ENCODE measurements at places on chromosomes 7 and 10.

DNA sequence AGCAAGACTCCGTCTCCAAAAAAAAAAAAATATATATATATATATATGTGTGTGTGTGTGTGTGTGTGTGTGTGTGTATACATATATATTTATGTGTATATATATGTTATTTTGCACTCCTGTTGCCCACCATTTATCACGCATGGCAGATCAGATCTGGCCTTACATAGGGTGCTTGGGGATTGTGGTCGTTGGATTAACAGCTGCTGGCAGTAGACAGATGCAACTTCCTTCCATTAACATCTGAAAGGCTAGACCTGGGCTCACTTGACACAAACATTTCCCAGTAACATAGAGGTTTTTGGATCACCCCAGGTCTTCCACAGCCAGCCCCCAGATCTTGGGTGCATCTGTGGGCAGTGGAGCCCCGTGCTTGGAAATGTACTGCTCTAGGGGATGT lies 40.8 kb upstream of the DLD start:
- DNase-seq = no peak

DNA sequence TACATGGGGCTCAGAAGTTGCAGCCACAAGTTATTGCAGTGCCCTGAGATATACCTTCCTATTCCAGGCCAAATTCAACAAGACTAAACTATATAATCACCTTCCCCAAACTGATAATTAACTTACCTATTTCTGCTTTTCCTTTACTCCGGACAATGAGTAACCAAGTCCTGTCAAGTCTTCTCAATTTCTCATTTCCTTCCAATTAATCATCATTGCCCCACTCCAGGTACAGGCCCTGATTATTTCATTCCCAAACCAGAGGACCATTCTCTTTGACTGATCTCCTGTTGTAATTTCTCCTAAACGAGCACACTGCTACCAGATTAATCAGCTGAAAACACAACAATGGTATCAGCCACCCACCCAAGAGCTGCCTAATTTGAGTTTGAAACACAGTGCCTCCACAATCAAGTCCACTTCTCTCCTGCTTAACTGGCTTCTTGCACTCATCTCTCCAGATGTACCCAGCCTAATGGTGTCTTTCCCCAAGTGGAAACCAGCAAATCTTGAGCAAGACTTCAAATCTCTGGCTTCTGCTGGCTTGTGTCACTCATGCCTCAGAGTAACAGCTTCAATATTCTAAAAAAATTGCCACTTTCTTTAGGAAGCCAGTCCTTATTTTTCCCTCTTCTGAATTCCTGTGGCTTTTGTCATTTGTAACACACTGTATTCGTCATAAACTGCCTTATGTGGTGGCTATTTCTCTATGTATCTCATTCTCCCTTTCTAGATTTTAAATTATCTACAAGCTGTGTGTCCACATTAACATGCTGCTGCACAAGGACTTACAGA lies 89.1 kb downstream of the CDK6 start:
- no peak for DNase-seq

DNA sequence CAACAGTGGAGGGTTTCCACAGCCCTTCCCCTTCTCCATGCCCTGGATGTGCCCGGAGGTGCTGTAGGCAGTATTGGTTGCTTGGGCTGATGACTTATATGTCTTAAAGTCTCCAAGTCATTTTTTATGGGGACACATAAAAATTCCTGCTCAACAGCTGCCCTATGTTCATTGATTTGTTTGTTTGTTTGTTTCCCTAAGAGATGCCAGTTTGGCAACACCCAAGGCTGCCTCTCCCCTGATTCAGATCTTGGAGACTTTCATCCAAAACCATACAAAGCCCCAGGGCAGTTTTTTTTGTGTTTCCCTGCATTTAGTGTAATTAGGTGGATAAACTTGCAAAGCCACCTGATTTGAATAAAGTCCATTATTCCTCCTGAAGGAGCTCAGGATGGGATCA lies 115.3 kb downstream of the PLPP4 start:
- no peak for DNase-seq

DNA sequence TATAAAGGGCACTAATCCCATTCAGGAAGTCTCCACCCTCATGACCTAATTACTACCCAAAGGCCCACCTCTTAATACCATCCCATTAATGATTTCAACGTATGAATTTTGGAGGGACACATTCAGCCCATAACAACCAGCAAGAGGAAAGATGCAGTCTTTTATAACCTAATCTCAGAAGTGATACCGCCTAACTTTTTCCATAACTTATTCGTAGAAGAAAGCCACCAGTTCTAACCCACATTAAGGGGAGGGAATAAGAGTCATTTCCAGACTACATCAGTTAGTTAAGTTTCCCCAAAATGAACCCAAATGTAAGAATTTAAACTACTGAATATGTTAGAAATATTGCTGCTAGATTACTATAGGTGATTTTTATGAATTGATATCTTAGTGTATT lies 32.1 kb upstream of the LHFPL3 start:
- no peak for DNase-seq

GRCh38 chr7:104039363-104039762 lies 49.9 kb upstream of the RELN start:
- no peak for DNase-seq

DNA sequence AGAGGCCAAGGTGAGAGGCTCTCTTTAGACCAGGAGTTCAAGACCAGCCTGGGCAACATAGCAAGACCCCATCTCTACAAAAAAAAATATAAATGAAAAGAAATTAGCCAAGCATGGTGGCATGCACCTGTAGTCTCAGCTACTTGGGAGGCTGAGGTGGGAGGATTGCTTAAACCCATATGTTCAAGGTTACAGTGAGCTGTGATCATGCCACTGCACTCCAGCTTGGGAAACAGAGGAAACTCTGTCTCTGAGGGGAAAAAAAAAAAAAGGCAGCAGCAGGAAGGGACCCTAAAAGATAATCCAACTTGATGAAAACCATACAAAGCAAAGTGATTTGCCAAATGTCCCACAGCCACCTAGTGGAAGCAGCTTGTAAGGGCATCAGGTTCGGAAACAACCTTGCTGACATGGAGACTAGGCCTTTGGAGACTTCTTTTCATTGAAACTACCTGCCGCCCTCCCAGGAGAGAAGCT lies 15.6 kb upstream of the PBLD start:
- peak; percentile 60 for DNase-seq

- DNase-seq = no peak
Measured at GRCh38 chr10:129694184-129694583, 227.1 kb downstream of the MGMT start.

GRCh38 chr10:19730167-19730906 lies 85.9 kb upstream of the PLXDC2 start:
- no peak for DNase-seq

GRCh38 chr7:75953931-75954330 lies 39.0 kb downstream of the POR start:
- DNase-seq = no peak

DNA sequence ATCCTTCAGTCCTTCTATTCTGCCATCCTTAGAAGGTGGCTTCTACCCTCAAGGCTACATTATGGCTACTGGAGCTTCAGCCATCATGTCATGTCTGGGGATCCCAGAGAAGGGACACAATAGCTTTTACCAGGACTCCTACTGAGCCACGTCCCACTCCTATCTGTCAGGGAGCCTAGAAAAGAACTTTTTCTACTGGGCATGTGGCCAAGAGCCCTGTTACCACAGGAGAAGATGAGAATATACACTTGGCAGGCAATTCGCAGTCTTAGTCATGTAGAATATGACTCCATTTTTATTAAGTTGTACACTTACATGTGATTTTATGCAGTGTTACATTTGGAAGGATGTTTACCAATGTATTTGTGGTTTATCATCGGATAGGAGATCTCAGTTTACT lies 64.6 kb upstream of the KCNMA1 start:
- no peak for DNase-seq

DNA sequence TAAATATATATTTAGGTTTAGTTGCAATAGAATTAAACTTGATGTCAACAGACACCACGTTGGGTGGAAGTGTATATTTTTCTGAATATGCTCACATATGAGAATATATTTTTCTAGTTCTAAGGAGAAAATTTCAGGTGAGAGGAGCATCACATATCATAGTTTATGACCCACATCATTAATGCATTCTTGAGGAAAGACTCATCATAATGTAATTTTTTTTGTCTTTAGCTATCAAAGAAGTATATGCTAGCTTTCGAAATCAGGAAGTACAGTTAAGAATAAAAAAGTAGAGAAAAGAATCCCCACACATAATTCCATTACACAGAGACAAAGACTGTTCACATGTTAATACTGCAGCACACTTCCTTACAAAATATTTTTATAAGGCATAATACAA lies 30.4 kb downstream of the A1CF start:
- DNase-seq = no peak

DNA sequence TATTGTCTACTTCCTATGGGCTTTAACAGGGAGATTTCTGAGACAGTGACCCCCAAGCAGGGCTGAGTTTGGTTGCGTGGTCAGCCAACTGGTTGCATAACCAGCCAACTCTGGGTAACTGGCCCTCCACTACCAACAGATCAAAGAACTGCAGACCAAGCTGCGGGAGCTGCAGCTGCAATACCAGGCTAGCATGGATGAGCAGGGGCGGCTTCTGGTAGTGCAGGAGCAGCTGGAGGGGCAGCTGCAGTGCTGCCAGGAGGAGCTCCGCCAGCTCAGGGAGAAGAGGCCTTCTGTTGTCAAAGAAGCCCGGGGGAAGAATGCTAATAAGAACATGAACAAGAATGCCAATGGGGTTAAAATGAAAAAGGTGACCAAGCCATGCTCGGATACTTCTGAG lies 15.7 kb upstream of the FLNC start:
- no peak for DNase-seq

DNA sequence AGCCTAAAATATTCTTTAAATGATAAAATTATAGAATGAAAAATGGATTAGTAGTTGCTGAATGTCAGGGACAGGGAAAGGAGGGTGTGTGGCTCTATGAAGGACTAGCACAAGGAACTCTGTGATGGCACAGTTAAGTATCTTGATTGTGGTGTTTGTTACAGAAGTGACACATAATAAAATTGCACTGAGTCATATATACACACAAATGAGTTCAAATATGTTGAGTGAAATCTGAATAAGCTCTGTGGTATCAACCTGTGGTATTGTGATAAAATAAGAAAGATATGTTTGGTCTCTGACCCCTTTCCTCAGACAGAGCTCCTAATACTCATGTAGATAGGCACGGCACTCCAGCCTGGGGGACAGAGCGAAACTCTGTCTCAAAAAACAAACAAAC lies 181.5 kb upstream of the TRIM24 start:
- no peak for DNase-seq

- no peak for DNase-seq
Measured at GRCh38 chr10:17009212-17009700, 120.4 kb downstream of the CUBN start.

GRCh38 chr7:88224601-88225275 lies 4.9 kb upstream of the SRI start:
- no peak for DNase-seq

- DNase-seq = no peak
Measured at GRCh38 chr7:21984042-21984441, 38.3 kb upstream of the CDCA7L start.

DNA sequence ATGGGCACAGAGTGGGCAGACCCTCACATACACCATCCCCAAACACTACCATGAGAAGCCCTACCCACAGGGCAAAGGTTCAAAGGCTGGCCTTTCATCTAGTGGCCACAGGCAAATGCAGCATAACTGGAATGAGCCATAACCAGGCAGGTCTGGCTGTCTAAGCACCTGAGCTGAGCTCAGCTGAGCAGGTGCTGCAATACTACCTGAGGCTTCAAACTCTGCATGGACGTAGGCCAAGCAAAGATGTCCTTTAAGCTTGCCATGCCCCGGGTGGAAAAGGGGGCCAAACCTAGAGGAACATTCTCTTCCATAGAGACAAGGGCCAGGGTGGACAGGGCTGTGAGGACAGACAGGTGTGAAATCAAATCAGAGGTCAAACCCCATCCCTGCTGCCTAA lies 65.3 kb upstream of the CAMK2B start:
- no peak for DNase-seq

- no peak for DNase-seq
Measured at GRCh38 chr7:51772190-51772589, 455.6 kb upstream of the COBL start.

- DNase-seq = no peak
Measured at GRCh38 chr10:11525503-11525902, 85.9 kb downstream of the USP6NL start.

- DNase-seq = peak; percentile 16
Measured at GRCh38 chr7:157228864-157229422, 90.2 kb downstream of the UBE3C start.

DNA sequence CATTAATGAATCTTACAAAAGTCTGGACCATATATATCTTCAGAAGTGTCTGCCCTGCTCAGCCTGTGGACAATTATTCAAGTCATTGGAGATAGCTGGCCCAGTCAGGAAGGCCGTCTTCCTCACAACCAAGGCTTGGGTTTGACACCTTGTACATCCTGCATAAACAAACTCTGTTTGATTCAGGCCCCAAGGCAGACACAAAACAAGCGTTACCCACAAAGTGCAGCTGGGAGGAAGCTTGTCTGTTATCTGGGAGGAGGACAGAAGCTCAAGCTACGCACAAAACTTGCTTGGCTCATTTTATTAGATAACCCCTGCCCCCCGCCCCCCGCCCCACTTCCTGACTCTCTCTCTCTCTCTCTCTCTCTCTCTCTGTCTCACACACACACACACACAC lies 166.9 kb upstream of the WDR11 start:
- no peak for DNase-seq

All from B cell (primary cell).